ENCODE measurements at places on chromosomes 11 and 22. TPM values are rescaled to one million over a fixed set of nuclear protein-coding genes. Genes with fewer than 3 reads are reported as not detected.

KAT5 gene
- 82.2 TPM for total RNA-seq

APOA4 gene
- total RNA-seq = not detected

- ATAC-seq = peak; percentile 64
Observed at GRCh38 chr11:65899356-65900124, 648 bp downstream of the FOSL1 start.

DNA sequence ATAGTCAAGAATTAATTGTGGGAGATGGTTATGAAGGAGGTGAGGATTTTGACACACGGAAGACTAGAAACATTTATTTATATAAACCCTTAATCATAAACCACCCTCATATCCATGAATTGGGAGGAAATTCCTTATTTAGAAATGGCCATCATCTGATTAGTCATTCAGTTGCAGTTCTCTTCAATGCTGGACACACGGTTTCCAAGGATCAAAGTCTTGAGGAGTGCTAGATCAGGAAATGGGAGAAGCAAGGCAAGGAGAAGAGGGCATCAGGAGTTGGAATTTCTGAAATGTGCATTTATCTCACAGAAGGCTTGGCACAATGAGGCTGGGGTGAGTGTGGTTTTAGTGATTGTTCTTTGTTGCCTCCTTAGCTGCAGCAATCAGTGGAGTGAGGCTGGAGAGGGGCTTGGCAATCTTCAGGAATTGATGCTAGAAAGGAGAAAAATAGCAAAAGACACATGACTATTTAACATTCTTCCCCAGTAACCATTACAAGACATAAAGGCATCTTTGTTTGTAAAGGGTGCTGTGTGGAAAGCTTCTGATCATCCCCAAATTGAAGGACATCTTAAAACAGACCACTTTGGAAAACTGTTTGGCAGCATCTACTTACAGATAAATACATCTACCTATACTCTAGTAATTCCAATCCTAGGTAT lies 21.6 kb upstream of the GDPD4 start:
- no peak for ATAC-seq

DNA sequence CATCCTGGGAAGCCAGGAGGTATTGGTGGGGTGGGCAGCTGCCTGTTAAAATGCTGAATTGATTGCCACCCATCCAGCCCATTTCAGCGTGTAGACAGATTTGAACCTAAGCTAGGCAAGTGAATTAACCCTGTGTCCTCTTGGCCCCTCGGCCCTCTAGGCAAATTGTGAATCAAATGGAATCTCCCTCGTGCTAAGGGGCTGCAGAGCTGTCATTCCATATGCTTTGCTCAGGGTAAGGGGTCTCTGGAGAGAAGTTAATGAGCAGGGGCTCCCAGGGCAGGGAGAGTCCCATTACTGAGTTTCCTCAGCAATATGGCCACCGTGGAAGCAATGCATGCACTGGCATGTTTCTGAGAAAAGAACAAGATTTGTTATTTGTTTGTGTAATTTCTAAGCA lies 117.7 kb upstream of the RCN1 start:
- no peak for ATAC-seq
